ENCODE measurements at places on chromosomes 2 and 18.
A peak's percentile ranks its signal among the peaks of the same experiment; 100 is the strongest.

GRCh38 chr2:149330127-149331022 is at the start of gene LYPD6:
LYPD6 (plus strand) TSS chr2:149330587; CDS start chr2:149437709, 107,122 bp downstream.
- DNase-seq = peak; percentile 76

DNA sequence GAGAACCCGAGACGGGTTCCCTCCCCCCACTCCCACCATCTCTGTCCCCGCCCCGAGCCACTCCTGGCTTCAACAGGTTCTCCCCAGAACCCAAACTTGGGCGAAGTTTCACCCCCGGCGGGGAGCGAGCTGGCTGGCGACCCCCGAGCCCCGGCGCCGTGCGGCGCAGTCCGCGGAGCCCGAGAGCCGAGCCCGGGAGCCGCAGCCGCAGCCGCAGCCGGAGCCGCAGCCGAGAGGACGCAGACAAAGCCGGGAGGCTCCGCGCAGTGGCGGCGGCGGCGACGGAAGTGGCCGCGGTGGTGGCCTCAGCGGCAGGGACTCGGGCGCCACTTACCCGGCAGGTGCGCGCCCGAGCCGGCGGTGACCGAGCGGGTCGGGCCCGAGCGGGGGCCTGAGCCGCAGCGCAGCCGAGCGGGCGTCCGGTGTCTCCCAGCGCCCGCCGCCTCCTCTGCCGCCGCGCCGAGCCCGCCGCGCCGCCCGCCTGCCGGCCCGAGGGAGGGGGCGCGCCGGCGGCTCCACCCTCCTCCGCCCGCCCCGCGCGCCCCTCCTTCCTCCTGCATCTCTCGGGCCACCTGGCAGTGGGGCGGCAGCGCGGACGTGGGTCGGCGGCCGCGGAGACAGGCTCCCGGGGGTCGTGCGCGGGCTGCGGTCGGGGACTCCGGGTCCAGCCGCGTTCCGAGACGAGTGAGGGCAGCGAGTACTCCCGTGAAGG is at the start of gene ECEL1:
Gene ECEL1, minus strand, starts transcription at position 450 of the 712 bp plus-strand sequence. CDS start 1,181 bp downstream, outside the sequence.
- no peak for DNase-seq

GRCh38 chr2:86372641-86373502 is 35.4 kb upstream of the REEP1 start:
- DNase-seq = peak; percentile 65

DNA sequence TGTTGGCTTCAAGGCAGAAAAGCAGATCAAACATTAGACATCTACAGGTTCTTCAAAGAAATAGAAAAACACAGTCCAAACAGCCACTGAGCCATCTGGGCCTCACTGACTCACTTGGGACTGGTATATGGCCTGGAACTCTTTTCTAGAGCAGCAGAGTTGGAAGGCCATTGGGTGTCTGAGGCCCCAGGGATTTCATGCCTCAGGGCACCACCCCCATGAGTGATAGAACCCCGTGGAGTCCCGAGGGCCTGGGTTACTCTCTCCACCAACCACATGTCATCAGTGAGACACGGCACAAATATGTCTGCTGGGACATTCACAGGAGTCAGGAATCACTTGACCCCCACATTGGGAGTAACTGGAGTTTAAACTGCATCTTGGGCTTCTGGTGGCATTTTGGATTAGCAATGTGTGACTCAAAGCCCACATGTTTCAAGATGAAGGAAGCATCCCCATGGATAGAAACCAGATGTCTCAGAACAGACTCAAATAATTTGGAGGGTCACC is 44.0 kb downstream of the CAPN13 start:
- DNase-seq = peak; percentile 83

- no peak for DNase-seq
Measured at GRCh38 chr2:18932853-18933252, 343.5 kb upstream of the NT5C1B start.

All from foreskin fibroblast (primary cell).